ENCODE measurements at places on chromosomes 4 and X.

DNA sequence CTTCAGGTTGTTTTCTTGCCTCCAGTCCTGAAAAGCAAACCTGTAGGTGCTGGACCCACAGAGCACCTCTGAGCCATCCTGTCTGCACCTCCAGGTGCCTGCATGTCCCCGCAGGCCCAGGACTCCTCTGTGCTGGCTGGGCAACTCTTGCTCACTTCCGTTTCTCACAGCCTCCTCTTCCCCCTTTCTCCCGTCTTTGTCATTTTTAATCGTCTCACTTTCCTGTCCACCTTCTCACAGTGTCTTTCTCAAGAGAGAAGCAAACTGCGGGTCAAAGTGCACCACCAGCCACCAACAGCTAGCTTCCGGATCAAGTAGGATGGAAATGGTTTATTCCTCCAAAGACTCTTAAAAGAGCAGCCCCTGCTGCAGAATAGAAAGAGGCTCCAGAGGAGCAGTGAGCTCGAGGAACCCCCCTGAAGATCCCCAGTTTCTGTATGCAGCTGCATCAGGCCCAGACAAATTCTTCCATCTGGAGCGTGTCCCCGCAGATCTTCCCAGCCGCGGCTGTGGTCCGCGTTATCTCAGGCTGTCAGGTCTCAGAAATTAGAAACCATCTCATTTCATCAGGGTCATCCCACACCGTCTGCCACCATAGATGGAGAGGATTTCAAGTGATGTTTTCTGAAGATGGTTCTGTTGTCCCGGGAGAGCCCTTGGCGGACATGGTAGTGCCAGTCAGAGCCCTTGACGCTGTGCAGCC is 87.7 kb downstream of the FHDC1 start:
- no peak for DNase-seq

- no peak for DNase-seq
Observed at GRCh38 chrX:29225670-29226069, 638.4 kb downstream of the IL1RAPL1 start.

GRCh38 chr4:157832596-157832995 is 340.2 kb downstream of the GASK1B start:
- no peak for DNase-seq

DNA sequence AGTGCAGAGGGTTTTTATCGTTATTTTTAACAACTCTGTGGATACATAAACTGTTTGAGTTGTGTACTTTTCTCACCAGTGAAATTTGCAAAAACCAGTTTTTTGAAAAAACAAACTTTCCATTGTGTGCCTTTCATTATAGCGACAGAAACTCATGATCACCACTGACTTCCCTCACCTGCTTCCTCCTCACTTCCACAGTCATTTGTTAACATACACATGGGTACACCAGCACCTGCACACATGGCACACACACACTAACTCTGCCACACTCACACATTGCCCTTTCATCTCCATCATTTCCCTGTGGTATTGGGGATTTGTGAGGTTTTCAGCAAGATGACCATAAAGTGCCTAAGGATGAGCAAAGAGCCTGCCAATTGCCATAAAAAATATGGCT is 20.6 kb downstream of the CLDN22 start:
- no peak for DNase-seq

DNA sequence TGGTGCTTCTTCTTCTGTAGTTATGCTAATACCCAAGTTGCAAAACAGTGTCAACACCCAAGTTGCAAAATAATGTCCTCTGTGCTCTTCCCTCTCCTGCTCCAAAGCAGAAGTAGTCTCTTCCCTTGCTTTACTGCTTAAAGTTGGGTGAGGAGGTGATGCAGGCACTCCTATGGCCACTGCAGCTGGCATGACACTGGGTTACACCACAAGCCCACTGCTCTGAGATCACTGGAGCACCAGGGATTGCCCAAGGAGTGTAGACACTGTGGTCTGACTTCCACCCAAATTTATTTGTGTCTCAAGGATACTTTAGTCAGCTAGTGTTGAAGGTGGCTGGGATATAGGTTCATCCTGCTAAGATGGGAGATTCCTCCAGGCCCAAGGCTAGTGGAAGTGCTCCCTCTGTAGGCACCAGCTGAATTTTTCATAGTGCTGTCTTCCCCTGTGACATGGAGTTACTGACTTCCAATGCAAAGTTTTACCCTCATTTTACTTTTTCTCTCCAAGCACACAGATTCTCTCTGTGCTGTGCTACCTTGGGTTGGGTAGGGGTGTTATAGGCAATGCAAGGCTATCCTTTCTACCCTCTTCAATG is 196.2 kb upstream of the TENT5D start:
- DNase-seq = peak; percentile 5

- DNase-seq = no peak
Observed at GRCh38 chr4:156838761-156839160, 132.8 kb downstream of the PDGFC start.

DNA sequence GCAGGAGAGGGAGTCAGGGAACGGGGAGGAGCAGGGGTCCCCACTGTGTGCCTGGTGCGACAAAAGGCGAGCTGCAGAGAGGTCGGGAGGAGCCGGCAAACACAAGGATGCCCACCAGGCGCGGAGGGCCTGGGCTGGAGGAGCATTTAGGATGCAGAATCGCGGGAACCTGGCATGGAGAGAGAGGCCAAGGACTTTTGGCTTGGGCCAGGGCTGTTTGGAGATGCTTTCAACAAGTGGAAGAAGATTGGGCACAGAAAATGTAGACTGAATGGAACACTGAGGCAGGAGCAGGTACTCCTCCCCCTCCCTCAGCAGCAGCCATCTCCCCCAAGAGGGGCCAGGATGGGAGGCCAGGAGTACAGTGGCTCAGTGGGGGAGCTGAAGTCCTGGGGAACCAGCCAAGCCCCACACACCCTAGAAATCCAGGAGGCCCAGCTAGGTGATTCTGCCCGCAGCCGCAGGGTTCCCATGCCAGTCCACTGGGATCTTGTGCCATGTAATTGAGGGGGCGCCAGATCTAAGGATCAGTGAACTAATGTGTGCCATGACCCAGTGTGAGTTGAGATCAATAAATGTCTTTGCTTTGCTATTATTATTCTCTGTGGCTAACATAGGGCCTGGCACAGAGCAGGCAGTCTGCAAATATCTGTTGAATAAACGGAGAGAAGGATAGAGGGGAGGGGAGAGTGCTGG is 1.1 kb upstream of the ABLIM2 start:
- DNase-seq = no peak

GRCh38 chr4:21722157-21722839 is 226.3 kb downstream of the KCNIP4 start:
- no peak for DNase-seq

GRCh38 chr4:79201971-79202370 is 123.9 kb downstream of the NAA11 start:
- DNase-seq = no peak

DNA sequence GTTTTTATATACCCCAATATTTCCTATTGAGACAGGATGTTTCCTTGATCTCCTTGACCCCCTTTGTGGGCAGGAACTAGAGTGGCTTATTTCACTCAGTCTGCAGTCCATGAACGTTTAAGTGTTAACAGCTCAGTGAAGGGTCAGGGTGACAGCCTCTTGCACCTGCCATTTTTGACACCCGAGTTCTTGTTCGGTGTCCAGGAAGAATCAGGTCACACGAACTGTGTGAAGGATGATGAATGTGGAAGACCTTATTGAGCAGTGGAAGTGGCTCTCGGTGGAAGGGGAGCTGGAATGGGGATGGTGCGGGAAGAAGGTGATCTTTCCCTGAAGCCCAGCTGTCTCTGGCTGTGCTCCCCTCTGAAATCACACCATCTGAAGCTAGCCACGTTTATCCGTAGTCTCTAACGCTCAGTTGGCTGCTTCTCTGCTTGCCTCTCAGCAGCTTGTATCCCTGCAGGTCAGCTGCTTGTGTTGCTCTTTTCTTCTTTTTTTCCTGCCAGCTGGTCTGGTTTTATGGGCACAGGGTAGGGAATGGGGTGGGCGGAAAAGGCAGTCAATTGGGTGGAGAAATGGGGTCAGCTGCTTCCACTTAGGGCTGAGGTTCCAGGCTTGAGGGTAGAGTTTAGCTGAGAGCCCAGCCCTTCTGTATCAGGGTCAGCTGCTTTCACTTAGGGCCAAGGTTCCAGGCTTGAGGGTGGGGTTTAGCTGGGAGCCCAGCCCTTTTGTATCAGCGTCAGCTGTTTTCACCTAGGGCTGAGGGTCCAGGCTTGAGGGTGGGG is 29.0 kb upstream of the CCNG2 start:
- DNase-seq = no peak

DNA sequence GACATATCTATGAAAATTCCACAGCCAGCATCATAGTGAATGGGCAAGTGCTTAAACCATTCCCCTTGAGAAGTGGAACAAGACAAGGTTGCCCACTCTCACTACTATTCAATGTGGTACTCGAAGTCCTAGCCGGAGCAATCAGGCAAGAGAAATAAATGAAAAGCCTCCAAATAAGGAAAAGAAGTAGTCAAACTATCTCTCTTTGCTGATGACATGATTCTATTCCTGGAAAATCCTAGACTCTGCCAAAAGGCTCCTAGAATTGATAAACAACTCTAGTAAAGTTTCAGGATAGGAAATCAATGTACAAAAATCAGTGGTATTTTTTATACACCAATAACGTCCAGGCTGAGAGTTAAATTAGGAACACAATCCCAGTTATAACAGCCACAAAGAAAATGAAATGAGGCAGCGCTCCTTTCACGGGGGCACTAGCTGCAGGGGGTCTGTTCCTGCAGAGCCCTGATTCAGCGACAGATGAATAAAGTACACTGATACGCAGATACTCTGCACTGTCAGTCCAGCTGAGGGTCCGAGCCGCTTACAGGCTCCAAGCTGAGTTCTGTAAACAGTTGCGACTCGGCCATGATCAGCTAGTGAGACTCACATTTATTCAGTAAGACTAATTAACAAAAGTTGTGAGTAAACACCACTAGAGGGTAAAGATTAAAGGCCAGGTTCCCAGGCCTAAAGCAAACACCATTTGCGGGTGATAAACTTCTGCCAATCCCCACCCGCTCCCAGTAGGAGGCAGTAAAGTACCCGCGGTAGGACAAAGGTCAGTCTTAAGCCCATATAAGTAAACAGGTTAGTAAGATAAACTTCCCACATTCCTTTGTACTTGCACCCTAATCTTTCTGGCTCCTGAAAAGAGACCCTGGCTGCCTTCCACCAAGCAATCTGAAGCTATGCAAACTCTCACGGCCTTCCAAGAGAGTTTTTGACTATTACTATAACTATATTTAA is 290.6 kb upstream of the GRID2 start:
- DNase-seq = no peak

DNA sequence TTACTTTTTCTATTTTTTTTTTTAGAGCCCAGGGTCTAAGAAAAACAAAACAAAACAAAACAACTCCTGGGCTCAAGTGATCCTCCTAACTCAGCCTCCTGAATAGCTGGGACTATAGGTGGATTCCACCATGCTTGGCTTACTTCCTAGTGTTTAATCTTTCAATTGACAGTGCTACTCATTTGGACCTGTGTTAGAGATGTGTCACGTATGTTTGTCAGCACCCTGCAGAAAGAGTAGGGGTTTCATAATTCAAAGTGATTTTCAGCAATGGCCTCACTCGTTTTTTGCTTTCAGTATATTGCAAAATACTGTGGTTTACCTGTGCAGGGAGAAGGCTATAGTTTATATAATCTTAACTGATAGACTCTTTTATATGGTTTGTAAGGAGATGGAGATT is 71.6 kb upstream of the TEX13D start:
- DNase-seq = no peak

DNA sequence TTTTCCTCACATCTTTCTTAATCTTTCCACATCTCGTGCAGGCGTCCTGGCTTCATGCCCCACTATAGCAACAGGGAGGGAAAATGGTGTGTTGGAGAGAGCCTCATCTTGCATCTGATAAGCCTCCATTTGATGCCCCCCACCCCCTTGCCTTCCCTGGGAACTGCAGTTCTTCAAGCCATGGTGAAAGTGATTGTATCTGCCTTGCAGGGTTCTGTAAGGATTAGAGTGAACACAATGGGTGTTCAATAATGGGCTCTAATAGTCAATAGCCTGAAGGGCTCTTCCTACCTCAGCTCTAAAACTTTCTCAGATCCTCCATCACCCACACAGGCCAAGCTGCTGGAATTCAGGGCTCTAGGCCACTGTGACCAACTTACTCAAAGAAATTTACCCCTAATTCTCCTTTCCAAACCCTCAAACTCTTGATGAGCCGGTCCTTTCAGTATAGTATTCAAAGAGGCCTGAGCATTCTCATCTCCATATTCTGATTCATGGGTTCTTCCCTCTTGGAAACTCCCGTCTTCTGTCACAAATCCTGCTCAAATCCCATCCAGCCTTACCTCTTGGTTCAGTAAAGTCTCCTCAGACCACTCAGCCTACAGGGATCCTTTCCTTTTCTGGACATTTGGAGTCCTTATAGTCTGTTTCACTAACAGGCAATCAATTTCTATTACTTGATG is 128.3 kb upstream of the TRIM2 start:
- no peak for DNase-seq

DNA sequence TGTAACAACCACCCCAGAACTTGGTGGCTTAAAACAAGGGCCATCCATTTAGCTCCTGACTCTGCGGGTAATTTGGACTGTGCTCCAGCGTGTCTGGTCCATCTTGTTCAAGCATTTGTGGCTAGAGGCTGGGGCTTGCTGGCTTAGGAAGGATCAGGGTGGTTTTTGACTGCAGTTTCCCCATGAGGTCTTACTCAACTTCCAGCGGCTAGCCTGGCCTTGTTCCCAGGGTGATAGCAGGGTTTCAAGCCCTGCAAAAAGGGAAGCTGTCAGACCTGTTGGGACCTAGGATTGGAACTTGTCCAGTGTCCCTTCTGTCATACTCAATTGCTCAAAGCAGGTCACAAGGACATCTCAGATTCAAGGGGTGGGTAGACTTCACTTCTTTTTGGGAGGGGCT is 205.9 kb downstream of the STIM2 start:
- no peak for DNase-seq

- peak; percentile 37 for DNase-seq
Observed at GRCh38 chrX:11770320-11770719, 12.3 kb downstream of the MSL3 start.

- no peak for DNase-seq
Observed at GRCh38 chr4:140260227-140260626, 106.2 kb upstream of the MAML3 start.

DNA sequence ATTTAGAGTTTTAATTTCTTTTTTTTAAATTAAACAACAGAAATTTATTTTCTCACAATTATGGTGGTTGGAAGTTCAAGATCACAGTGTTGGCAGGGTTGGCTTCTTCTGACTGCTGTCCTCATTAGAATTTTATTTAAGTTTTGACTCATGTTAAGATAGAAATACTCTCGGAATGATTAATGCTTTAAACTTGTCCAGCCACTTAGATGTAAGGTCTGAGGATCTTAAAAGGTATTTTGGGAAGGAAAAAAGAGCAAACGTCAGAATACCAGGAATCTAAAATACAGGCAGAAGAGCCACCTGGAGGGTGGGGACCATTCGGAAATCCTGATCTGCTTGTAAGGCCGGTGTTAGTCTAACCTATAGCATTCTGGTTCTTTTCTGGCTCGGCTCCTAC is 423.0 kb upstream of the MAGEB2 start:
- no peak for DNase-seq
